Liver (tissue), 10 donors: ENCODE measurements at places on chromosomes 5 and 9. TPM values are rescaled to one million over a fixed set of nuclear protein-coding genes. Genes with fewer than 3 reads are reported as not detected.
A peak's percentile ranks its signal among the peaks of the same experiment; 100 is the strongest.

Gene FOXD4L5
- polyA plus RNA-seq: not detected

DNA sequence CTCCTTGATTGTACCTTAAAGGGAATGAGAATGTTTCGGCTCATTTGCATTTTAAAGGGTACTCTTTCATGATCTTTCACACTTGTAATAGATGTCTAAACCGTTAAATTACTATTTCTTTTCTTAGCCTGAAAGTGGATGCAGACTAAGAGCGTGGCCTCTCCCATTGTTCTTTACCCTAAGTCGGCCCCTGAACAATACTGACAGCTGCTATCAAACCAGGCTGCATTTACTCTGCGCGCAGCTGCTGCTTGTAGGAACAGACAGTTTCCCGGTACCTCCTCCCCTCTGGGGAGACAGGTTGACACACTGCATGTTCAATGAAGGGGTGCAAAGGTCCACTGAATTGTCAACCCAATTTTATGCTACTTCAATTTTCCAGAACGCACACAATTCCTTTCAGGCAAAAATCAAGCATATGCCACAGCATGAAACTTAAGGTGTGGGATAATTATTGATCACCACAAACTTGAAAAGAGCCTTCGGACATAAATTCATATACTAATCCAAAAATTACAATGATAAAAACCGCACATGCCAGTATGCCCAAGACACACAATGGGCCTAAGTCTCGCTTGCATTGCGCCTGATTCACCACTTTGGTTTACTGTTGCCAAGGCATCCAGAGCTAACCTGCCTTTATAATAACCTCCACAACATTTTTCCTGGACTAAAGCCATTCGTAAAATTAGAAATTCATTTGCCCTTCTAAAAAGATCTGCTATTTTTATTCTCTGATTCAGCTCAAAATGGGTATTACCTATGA is 39.7 kb downstream of the TLE1 start:
- no peak for DNase-seq

DNA sequence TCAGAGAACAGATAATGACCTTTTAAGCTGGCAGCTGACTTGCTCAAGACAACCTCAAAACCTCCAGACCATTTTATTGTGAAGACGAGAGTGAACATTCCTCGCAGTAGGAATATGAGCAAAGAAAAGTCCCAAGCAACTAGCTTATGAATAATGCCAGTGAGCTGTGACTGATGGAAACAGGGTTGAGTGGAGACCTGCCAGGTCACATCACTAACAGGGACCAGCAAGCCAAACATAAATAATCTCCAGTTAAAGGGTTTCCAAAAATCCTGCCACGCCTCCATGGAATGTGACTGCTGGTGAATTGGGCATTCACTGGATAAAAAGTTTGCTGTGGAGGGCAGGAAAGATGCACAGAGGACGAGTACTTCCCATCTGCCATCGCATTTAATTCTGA is 185.4 kb downstream of the CRB2 start:
- no peak for DNase-seq

DNA sequence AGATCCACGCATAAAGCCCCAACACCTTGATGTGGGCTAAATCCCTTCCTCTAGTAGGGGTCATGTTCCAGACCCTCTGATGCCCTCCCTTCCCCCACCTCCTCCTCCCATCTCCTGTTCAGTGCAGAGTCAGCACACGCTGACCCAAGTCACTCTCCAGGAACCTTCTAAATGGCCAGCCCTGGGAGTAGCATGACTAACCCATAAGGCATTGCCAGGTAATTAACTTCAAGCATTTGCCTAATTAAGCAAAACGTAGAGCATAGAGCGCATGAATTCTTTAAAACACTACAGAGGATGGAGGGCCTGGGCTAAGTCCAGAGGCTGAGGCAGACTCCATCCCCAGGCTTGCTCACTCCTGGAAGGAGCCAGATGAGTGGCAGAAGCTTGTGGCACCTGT is 276.3 kb upstream of the MSX2 start:
- no peak for DNase-seq

Gene SCGB3A2
- polyA plus RNA-seq: not detected

GRCh38 chr5:169610606-169611005 is 26.5 kb upstream of the DOCK2 start:
- no peak for DNase-seq

DNA sequence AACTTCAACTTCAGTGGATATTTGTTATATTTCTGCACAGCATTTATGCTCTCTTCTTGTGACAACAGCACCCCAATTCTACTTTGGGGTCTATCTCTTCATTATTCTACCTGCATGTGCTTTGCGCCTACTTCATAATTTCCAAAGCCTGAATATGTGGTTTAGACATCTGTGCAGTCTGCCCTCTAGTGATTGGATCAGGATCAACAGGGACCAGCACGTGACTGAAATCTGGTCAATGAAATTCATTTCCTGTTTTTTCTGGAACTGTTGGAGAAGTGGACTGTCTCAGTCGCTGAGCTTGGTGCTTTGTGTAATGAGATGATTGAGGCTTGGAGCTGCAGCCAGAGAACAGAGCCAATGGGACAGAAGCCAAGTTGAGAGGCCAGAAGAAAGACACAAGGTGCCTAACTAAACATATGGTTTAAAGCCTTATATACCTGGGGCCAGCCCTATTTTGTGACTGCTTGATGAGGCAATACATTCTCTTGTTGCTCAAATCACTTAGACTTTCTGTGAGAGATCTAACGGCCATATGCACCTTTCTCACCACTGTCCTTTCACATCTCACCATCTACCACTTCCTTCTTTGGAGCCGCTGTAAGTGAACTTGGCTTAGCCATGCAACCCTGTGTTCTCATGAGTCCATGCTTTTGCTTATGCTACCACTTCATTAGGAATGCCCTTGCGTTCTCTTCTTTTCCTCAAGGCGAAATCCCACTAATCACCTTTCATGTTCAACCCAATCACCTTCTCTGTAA is 68.8 kb upstream of the PPP2R2B start:
- no peak for DNase-seq

Gene SPATA31C1
- not detected for polyA plus RNA-seq

Gene LCN1
- polyA plus RNA-seq: not detected

Gene CDC20B
- not detected for polyA plus RNA-seq

- no peak for DNase-seq
Measured at GRCh38 chr5:144473650-144474049, 303.0 kb downstream of the KCTD16 start.

GRCh38 chr5:137176126-137176525 is 323.0 kb downstream of the SPOCK1 start:
- no peak for DNase-seq

DNA sequence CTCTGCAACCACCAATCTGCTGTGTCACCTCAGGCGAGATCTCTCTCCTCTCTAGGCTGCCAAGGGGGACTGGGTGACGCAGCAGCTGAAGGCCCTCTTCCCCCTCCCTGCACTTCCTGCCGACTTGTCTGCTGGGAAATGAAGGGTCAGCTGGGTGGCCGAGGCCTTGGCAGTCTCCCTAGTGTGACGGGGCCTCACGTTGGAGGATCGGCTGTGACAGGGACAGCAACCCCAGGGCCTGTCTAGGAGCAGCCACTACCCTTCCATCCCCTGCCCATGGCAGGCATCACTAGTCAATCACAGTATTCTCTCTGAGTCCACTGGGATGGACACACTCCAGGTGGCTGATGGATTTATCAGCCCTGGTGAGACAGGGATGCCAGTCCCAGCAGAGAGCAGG is 107.3 kb upstream of the SARDH start:
- peak; percentile 54 for DNase-seq

GRCh38 chr5:122420091-122420490 is 108.1 kb downstream of the SNCAIP start:
- DNase-seq: no peak

- DNase-seq: no peak
Measured at GRCh38 chr9:86766912-86767311, 180.4 kb downstream of the GAS1 start.

Gene INSYN2B
- polyA plus RNA-seq: 0.13 TPM

- no peak for DNase-seq
Measured at GRCh38 chr9:114317665-114318357, 5.1 kb upstream of the ORM1 start.

DNA sequence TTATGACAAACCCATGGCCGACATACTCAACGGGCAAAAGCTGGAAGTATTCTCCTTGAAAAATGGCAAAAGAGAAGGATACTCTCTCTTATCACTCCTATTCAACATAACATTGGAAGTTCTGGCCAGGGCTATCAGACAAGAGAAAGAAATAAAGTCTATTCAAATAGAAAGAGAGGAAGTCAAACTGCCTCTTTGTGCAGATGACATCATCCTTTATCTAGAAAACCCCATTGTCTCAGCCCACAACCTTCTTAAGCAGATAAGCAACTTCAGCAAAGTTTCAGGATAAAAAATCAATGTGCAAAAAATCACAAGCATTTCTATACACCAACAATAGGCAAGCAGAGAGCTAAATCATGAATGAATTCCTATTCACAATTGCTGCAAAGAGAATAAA is 1799.9 kb upstream of the ACO1 start:
- no peak for DNase-seq

DNA sequence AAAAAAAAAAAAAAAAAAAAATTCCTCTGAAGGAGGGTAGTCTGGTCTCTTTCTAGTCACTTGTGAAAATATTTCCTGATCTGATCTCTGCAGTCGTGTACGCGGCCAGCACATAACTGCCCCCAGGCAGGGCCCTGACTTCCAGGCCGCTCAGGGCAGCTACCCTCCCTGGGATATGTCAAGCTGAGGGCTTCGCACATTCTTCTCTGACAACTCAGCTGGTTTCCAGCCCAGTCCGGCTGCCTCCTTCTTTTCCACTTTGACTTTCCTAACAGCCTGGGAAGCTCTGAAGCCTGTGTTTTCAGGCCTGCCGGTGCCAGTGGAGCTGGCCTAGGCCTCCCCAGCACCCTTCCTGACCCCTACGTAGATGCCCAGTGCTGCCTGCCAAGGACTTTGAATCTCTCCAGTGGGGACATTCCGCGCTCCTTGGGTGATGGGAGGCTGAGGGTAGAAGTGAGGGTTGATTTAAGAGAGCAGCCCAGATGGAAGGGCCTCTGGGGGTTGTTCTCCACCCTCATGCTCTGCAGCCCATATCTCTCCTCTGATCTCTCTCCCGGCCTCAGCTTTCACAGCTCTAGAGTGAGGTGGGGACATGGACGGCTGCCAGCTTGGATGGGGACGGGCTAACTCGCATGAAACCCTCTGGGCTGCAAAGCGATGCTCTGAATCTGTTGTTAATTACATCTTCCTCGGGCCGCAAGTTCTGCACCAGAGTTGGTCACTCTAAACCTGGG is 20.7 kb downstream of the COL5A1 start:
- no peak for DNase-seq

Gene CDX1
- polyA plus RNA-seq: not detected

GRCh38 chr9:97390791-97391406 is 21.0 kb upstream of the TDRD7 start:
- no peak for DNase-seq

- peak; percentile 27 for DNase-seq
Measured at GRCh38 chr5:132237670-132238069, 10.0 kb upstream of the P4HA2 start.

GRCh38 chr5:148963664-148964063 is 99.2 kb downstream of the SH3TC2 start:
- no peak for DNase-seq

Gene PHPT1
- polyA plus RNA-seq: 44.2 TPM

DNA sequence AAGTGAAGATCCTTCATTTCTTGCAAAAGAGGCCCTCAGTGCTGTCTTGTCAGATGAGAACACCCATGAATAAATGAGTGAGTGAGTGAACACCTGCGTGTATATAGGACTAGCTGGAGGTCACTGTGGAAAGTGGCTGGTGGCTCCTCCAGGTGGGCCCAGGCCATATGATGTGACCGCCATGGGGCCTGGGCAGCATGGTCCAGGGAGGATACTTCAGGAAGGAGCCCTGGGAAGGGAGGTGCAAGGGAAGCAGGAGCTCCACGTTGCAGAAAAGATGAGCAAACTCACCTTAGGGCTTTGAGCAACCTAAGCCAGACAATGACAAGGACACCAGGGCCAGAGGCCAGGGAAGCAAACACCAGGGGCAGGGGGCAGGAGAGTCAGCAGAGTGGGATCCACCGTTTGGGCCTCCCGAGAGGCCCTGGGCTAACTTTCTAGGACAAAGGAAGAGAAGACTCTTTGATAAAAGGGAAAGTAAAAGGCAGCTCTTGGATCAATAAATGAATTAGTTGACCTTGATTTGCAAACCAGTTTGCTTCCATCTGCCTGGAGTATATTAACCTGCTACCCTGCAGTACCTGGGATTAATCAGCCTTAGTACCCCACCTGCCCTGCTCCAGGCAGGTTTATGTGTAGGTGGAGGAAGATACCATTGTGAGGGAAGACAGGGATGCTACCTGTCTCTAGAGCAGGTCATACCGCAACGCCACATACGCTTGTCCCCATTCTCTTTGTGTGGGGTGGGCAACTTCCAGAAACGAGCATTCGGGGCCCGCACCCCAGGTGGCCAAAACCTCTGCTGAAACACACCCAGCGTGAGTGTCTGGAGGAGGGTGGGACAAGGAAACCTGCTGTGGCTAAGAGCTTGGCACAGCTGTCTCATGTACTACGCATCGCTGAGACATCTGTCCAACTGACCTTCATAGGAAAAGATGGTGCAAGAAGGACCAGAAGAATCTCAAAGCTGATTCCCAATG is 51.4 kb upstream of the OLFM1 start:
- no peak for DNase-seq

Gene IRX4
- not detected for polyA plus RNA-seq

DNA sequence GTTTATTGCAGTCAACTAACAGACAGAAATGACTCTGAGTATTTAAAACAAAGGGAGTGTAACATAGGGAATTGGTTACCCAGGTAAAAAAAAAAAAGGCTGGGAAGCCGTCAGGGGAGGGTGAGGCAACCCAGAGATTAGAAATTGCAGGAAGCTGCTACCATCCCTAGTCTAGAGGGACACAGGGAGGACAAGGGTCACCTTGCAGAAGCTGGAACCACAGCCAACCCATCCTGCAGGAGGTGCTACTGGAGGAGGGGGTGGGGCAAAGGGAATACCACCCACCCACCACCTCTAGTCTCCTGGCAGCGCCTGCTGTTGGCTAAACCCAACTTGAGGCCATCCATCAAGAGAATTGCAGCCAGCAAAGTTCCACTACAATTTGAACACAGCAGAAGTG is 6.5 kb downstream of the CAST start:
- DNase-seq: no peak

Gene PTPN3
- polyA plus RNA-seq: 20.3 TPM

DNA sequence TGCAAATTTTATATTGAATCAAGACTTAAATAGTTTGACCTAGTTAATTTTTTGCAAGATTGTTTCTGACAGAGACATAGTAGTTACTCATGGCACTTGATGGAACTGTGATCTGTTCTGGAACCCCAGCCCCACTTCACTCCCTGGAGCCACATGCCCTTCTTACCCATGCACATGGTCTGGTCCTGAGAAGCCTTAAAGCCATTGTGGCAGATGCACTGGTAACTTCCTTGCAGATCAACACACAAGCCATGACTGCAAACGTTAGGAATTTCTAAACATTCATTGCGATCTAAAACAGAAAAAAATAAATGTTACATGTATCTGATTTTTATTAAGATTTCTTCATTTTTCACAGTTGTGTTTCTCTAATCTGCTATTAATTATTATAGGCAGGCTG is 221.2 kb downstream of the SLC12A2 start:
- DNase-seq: no peak

DNA sequence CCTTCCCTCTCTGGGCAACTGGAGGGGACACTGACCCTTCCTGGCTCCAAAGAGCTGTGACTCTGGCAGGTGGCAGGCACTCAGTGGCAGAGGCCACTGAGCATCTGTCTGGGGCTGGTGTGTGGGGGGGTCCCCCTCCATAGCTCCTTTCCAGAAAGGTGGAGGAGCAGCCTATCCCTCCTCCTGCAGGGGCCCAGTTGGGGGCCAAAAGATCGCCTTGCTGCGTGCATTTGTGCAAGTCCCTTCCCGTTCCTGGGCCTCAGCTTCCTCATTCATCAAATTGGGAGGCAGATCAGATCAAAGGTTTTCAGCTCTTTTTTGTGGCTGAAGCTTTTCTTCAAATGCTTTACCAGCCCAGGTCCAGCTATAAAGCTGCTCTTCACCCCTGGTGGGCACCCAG is 77.7 kb downstream of the NTNG2 start:
- DNase-seq: no peak
